ENCODE measurements at places on chromosomes 12 and 14. TPM values are rescaled to one million over a fixed set of nuclear protein-coding genes. Genes with fewer than 3 reads are reported as not detected.

Gene CAPZA3
- total RNA-seq: not detected

GRCh38 chr14:88493392-88494185, 61.2 kb downstream of the PTPN21 start:
- no peak for DNase-seq

GRCh38 chr12:68106660-68107059, 52.9 kb downstream of the IFNG start:
- DNase-seq: no peak

DNA sequence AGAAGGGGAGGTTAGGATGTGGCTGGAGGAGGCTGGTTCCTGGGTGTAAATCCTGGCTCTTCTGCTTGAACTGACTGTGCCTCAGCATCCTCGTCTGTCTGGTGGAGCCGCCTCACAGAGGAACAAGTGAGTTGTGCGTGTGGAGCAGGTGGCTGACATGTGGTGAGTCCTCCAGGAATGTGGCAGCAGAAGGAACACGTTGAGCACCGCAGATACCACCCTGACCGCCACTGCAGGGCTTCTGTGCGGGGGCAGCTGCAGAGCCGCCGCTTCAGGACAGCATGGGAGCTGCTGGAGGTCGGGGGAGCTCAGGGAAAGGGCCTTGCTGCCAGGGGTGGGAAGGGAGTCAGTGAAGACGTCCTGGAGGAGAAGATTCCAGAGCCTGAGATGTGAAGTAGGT, 48.9 kb downstream of the TRAF3 start:
- no peak for DNase-seq

Gene CACNA1C
- 12.9 TPM for total RNA-seq

GRCh38 chr12:47219243-47219642, 139.5 kb upstream of the AMIGO2 start:
- no peak for DNase-seq

DNA sequence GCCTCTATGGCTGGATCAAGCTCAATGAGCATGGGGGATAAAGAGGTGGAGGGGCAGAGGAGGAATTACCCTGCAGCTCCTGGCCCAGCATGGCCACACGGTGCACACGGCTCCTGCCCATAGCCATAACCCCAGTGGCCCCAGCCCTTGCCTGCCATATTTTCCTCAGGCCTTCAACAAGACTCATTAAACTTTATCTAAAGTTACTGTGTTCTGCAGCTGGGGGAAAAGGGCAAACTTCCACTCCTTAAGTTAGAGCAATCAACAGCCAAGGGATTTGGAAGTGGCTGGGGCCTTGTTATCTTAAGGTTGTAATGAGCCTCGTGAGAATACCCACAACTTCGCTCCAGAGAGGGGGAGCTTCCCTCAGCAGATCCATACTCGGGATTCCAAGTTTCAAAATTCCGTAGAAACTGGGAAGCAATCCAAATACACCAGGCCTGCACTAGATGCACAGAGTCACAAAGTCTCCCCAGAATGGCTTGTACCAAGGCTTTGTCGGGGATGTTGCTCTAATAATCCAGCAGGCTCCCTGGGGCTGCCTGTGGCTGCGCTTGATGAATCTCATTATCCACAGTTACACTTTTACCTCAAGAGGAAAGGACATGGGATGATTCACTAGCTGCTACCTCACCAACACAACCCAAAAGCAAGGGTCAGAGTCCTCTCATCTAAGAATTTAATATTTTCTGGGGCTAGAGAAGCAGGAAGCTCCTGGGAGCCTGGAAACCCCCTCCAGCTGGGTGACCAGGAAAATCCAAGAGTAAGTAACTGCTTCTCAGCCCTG, 13.0 kb upstream of the OR6J1 start:
- DNase-seq: no peak

DNA sequence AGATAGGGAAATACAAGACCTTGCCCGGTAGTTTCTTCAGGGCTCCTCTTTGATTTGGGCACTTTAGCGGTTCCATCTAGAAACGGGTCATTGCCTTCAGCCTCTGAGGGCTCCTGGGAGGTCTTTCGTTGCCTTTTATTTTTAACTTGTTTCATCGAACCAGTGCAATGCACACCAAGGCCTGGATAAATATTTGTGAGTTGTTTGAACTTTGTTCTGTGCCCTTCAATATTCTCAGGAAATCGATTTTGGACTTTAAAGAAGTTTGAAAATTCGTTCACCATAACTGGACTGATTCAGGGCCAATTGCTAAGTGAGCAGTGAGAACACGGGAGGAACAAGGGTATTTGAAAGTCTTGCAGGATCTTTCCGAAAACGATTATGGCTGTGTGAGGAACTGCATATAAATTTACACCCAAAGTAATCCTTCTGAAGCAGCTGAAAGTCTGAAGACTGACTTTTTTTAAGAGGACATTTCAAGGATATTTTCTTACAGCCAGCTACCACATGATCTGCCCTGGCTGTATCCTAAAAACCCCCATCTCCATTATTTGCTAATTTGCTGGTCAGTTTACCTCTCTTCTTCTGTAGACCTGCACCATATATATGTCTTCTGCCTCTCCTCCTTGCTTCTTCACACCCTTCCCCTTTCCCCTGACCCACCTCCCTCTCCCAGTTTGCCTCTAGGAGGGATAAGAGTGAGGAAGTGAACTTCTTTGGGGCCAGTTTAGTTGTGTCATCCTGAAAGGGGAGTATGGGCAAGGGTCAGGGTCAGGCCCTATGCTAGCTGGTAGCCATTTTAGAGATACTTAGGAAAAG, 8.0 kb downstream of the DUSP6 start:
- no peak for DNase-seq

Gene FAM222A
- total RNA-seq: 3.3 TPM

- DNase-seq: no peak
Observed at GRCh38 chr12:39327965-39328364, 115.0 kb downstream of the KIF21A start.

DNA sequence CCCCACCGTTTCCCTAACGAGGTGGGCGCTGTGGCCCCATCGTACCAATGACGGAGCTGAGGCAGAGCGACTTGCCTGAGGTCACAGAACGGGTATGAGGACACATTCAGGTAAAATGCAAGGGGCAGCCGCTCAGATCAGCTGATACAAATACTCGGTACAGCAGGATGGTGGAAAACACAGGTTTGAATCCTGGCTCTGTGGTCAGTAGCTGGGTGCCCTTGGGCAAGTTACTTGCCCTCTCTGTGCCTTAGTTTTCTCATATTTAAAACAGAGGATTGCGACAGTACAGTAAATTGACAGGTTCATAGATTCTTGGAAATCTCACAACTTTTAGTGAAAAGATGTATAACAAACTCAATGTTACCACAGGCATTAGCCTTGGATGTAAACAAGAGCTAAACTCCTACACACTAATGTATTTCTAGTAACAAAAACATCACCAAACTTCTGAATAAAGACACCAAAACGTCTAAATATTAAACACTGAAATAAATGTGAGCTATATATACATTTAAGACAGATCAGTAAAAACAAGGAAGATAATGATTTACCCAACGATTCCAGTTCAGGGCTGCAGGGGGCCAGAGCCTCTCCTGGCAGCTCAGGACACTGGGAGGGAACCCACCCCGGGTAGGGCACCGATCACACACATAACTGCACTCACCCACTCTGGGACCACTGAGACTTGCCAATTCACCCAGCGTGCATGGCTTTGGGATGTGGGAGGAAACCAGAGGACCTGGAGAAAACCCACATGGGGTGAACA, 128.4 kb downstream of the RBM19 start:
- no peak for DNase-seq

DNA sequence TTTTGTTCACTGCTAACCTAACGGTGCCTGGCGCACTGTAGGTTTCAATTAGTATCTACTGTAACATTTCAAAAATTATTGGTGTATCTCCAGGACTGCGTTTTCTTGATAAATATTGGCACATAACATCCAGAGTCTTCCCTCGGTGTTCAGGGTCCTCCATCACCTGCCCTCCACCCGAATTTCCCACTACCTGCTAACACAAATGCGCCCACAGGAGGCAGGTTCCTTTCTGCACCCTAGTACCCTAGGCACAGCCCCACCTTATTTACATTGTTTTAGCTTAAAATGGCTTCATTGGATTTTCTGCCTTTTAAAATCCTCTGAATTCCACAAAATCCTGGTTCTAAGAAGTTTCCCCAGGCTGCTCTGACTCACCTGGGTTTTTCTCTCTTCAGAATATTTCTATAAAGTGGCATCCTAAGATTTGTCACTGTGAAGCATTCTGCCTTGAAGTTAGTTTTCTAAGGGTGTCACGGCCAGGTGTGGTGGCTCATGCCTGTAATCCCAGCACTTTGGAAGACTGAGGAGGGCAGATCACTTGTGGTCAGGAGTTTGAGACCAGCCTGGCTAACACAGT, 38.6 kb downstream of the CPM start:
- no peak for DNase-seq

- DNase-seq: no peak
Observed at GRCh38 chr14:55348766-55349453, 62.7 kb downstream of the ATG14 start.

GRCh38 chr14:72033365-72033764, 101.1 kb downstream of the RGS6 start:
- no peak for DNase-seq

- DNase-seq: no peak
Observed at GRCh38 chr14:54747616-54748015, 155.0 kb downstream of the GCH1 start.

Gene RNASE1
- total RNA-seq: 430 TPM

Gene CS
- 92.0 TPM for total RNA-seq
